Amniotic epithelial cell (primary cell): ENCODE measurements at places on chromosomes 2 and 18.
A peak's percentile ranks its signal among the peaks of the same experiment; 100 is the strongest.

GRCh38 chr18:47992976-47993375, 62.5 kb upstream of the SMAD2 start:
- no peak for DNase-seq

DNA sequence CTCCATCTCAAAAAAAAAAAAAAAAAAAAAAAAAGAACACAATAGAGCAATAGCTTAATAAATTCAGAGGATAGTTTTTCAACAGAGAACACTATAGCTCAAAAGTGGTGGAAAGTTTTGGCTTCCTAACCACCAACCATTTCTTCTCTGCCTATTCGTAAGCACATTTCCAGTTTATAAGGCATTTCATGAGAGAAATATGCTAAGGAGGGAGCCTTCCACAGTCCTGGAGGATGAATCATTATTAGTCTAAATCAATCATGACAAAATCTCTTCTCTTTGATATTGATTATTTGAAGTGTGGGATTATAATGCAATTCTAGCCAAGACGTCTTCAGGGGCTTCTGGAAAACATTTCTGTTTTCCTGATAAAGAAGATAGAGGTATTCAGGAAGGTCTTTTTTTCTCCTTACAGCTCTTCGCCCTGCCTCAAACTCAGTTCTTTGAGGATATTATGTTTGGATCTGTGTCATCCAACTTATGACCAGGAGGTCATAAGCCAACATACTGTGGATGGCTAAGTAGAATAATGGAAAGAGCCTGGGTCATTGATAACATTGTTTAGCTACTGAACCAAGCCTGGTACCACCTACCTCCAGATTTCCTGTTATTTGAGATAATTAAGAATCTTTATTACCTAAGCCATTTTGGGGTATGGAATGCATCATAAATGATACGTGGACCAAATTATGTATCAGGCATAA, 207.3 kb downstream of the TRIB2 start:
- DNase-seq, result peak; percentile 51

GRCh38 chr18:11561293-11561692, 48.1 kb upstream of the SLC35G4 start:
- no peak for DNase-seq

DNA sequence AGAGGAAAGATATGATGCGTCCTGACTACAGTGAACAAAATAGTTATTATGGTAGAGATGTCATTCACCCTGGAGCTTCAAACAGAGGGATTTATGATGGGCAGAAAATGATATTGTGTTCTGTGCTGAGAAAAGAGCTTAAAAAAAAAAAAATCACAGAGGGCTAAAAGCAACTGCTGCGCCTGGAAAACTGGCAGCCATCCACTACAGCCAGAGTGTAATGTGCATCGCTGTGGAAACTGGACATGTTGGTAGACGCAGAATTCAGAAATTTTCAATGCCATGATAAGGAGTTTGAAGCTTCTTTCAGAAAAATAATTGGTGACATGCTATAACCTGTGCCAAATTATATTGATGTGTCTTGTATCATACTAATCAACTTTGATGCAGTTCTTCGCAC, 122.9 kb upstream of the SOX11 start:
- no peak for DNase-seq

- DNase-seq, result peak; percentile 50
These were observed 31.1 kb upstream of the EPG5 start for GRCh38 chr18:45998244-45998643.

DNA sequence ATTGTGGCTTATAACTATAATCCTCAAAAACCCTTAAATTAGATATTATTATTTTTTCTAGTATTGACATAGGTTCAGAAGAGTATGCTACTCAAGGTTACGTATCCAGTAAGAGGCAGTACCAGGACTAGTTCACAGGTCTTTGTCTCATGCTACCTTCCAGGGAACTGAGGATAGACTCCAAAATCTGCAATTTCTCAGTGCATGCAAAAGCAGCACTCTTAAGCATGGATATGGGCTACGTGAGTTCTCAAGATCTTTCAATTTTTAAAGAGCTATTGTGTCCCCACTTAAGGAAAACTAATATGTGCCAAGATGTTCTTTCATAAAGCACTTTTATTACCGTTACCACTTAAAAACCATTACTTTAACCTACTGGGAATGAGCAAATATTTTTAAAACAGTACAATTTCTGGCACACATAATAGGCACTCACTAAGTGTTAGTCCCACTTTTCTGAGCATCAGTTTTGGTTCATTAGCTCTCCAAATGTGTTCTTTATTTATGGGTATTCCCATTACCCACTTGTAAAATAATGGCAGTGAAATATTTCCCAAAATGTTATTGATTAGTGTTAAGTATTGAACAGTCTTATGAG, 113.8 kb upstream of the TTN start:
- no peak for DNase-seq

GRCh38 chr2:221724631-221725203, 152.6 kb upstream of the EPHA4 start:
- no peak for DNase-seq

GRCh38 chr2:83081826-83082690, 1377.0 kb downstream of the SUCLG1 start:
- DNase-seq, result peak; percentile 91

DNA sequence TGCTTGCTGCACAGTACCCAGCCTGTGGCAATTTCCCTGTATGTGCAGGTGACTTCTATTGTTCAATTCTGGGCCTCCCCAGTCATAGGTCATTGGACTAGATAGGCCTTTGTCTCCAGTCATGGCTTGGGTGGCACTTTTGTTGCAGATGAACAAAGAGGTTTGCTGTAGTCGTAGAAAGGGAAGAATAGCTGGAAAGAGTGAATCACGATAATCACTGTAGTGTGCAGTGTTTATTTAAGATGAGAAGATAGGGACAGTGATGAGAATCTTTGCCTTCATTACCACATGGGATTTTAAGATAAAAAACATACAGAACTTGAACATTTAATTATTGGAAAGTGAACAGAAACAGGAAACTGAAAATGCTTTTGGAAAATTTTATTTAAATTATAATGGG, 156.1 kb upstream of the CYRIA start:
- DNase-seq, result no peak

DNA sequence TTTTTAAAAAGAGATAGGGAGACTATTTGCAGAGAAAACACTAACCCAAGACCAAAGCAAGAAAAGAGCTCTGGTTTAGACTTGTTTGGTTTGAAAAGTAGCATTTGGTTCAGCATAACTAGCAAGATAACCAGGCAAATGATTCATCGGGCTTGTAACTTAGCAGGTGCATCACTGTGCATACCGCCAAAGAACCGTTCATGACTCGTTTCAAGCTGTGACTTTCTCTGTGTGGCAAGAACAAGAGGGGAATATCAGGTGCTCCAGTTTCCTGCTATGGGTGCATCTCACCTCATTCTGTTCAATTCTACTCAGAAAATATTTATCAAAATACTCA, 244.9 kb downstream of the ETAA1 start:
- DNase-seq, result peak; percentile 46

DNA sequence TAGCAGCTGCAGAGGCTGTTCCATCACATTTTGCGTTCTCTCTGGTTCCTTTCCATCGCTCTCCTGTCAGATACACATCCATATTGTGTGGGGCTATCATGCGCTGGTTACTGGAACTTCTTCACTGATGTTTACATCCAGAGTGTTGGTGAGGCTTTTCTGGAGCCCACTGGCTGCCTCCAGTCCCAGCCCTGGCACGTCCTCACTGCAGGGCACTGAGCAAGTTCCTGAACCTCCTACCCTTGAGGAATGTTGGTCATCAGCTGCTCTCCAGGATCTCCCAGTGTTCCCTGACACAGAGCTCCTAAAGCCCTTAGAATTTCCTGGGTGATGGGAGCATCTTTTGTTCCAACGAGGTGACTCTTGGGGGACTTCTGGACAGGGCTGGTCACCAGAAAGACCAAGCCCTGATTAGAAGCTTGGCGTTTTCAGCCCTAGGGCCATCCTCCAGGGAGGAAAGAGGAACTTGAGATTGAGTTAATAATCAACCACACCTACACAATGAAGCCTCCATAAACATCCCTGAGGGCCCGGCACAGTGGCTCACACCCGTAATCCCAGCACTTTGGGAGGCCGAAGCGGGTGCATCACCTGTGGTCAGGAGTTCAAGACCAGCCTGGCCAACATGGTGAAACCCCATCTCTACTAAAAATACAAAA, 81.3 kb downstream of the TFCP2L1 start:
- DNase-seq, result no peak

- DNase-seq, result no peak
These were observed 587.2 kb upstream of the PKDCC start for GRCh38 chr2:41460661-41461060.

DNA sequence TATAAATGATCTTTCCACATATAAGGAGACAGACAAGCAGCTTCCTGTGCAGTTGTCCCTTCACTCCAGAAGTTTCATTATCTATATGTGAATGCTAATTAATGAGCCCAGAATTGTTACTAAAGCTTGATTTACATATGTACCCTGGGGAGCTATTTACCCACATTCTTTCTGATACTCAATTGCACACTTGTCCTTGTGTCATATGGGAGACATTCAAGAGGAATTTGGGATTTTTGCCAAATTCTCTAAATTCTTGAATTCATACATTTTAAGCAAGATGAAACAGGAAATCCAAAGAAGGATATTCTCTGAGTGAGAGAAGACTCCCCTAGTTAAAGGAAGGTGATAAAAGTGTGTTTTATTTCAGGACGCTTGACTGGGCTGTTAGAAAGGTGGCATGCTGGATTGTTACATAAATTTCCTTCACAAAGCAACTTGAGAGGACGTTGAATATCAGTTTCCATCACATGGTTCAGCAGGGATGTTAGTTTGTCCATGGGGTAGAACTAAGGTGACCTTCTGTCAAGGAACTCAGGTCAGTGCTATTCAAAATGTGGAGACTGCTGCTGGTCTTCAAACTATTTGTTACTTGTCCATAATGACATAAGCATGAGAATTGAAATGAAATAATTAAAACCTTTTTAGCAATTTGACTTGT, 368.2 kb downstream of the IRS1 start:
- DNase-seq, result peak; percentile 35

DNA sequence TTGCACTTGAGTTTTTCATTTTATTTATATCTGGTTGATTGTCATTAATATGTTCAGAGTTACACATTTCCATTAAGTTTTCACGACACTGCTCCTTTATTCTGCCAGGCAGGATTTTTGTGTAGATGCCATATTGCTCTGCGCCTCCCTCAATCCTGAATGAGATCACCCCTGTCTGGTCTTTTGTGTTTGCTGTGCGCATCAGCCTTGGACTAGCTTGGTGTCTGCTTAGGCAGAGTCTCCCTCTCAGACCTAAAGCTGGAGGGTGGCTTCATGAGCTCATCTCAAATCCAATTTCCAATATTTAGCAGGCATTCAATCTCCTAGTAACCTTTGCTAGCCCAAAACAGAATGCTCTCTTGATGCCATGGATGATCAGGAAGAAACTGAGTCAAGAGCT, 137.4 kb downstream of the SMAD7 start:
- no peak for DNase-seq

- DNase-seq, result no peak
These were observed 24.5 kb upstream of the CD28 start for GRCh38 chr2:203681978-203682377.

GRCh38 chr2:19860022-19860421, 41.8 kb downstream of the TTC32 start:
- DNase-seq, result no peak

GRCh38 chr2:172339371-172340010, 87.9 kb upstream of the ITGA6 start:
- no peak for DNase-seq

DNA sequence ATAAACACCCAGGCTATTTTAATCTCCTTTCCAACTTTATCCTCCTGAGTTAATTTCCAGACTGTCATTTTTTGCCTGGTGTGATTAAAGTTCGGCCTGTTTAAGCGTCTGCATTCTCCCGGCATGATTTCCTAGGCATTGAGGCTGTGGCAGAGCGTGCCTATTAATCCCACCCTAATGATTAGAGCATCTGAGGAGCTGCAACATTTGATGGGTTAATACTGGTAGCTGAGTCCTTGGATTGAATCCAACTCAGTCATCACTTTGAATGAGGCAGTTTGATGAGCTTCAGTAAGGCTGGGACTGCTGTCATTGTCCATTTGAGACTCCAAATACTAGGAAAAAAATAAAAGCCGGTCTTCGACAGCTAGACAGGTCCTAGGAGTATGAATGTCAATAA, 882.5 kb downstream of the SLC4A3 start:
- no peak for DNase-seq

DNA sequence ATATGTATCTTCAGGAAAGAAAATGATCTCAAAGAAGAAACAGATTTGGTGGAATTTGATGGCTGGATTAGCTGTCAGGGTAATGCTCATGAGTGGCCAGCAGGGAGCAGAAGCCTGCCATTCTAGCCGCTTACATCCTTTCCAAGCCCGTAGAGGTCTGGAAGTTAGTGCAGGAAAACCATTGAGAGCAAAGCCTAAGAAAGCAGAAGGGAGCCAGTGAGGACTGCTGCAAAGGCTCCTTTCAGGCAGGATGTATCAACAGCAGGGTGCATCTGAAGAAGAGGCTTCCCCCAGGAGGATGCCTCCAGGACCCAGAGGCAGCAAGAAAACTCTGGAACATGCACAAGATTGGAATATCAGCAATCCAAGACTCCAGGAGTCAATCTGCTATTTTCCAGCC, 22.9 kb upstream of the LBH start:
- DNase-seq, result peak; percentile 65

DNA sequence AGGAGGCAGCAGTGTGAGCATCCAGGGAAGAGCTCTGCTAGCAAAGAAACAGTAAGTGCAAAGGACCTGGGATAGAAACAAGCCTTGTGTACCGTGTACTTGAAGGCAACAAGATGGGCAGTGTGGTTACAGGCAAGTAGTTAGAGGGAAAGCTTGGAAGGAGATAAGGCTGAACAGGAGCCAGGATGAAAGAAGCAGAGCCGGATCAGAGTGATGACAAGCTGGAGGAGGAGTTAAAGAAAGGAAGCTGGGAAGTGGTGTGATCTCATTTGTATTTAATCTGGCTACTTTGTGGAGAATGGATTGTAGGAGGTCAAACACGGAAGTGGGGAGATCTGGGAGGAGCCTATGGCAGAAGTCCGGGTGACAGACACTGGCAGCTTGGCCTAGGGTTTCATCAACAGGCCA, 44.7 kb upstream of the VPS54 start:
- DNase-seq, result peak; percentile 97

GRCh38 chr2:53510401-53510800, 257.2 kb upstream of the CHAC2 start:
- DNase-seq, result no peak

DNA sequence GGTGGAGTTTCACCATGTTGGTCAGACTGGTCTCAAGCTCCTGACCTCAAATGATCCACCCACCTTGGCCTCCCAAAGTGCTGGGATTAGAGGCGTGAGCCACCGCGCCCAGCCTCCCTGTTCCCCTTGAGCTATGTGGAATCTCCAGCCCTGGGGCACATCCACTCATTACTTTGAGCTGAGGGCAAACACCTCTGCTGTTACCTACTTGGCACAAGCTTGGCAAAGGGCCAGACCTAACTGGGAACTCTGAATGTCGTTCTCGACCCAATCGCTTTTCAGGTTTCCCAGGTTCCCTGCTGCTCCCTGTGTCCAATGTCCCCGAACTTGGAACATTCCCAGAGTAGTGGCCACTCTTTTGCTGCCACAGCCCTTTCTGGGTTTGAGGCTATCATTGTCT, 40.6 kb downstream of the CHST10 start:
- DNase-seq, result no peak

GRCh38 chr18:11407940-11408339, 201.5 kb upstream of the SLC35G4 start:
- DNase-seq, result peak; percentile 9
